ENCODE measurements at places on chromosomes 1 and 21.
A peak's percentile ranks its signal among the peaks of the same experiment; 100 is the strongest.

DNA sequence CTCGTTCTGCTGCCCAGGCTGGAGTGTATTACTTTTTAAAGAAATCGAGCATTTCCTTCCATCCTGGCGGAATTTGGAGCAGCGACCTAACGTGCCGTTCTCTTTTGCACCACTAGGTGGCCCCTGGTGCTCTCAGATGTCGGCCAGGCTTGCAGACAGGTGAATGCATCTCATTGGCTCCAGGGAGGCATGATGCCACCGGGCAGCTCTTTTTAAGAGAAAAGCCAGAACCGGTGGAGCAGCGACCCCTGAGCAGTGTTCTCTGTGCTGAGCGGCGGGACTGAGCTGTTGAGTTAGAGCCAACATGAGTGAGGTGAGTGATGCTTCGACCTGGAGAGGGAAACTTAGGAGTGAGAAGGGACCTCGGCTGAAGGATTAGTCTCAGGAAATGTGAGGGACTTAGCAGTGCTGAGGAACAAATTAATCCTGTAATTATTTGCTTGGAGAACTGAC, at the start of gene PCP4:
Gene PCP4, plus strand, starts transcription at position 241 of the 453 bp plus-strand sequence. Its CDS starts 64 bp downstream, at position 305.
- DNase-seq, result peak; percentile 3

DNA sequence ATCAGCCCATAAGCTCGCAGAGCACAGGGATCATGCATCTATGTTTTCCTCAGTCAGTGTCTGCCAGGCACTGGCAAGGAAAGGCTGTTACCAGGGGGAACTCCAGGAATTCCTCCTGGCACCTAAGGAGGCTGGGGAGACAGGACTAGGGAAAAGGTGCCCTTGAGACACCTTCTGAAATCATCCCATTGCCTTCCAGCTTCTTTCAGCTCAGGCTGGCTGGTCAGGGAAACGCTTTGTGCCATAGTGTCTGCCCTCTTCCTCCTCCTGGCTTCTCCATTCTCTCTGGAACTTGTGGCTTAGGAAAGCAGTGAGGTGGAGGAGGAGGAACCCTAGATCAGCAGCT, 13.8 kb downstream of the LMNA start:
- no peak for DNase-seq

GRCh38 chr1:96792220-96792619, 70.6 kb downstream of the PTBP2 start:
- no peak for DNase-seq

- DNase-seq, result no peak
Measured at GRCh38 chr1:150760013-150760412, 5.6 kb downstream of the CTSS start.

DNA sequence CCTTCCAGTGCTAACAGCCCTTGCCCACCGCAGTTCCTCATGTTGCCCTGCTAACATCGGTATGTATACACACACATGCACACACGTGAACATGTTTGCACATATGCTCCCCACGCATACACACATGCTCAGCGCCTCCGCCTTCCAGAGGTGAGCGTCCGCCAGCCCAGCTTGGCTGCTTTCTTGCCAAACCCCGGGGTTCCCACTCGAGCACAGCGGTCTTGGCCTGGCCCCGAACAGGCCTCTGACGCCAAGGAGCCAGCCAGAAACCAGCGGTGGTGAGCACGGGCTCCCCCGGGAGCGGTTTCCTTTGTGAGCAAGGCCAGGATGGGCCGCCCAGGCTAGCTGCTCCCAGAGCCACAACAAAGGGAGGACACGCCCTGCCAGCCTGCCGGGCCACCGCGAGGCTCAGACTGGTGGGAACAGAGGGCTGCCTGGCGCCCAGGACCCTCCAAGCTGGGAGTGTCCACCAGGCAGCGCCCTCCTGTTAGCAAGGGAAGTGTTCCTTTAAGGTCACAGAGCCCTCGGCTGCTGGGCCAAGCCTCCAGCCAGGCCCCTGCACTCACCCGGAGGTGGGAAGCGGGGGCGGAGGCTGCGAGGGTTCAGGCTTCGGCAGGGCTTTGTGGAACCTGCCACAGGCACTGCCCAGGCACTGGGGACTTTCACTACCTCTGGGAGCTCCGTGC, 65.4 kb downstream of the ALPL start:
- no peak for DNase-seq

DNA sequence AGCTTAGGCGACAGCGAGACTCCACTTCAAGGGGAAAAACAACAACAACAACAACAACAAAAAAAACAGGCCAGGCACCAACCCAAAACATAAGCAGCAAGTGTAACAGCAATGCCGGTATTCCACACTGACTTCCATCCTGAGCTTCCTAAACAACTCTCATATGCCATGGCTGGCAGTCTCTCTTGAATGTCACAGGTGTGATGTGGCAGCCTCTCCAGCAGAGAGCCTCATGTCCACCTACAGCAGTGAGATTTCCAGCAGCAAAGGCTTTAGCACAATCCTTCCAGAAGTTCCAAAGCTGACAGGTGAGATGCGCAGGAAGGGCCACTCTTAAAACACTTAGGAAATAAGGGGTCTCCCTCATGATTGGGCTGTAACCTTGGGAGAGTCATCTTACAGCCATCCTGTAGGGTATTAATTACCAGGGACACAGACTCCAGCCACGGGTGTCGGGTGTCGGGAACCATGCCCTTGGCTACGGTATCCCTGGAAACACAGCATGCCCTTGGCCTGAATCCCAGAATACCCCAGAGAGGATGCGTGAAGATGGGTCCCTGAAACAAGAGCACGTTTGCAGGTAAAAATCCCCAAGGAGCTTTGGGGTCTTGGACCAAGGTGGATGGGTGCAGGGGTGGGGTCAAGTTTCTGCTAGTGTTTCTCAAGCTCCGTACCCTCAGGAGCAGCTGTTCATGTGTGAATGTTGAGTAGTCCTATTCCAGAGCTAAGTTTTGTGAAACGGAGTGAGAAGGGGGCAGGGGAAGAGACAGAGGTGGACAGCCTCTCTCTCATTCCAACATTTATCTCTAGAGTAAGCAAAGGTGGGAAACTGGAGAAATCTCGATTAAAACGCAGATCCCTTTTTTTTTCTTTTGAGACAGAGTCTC, 31.4 kb downstream of the CLSTN1 start:
- no peak for DNase-seq

DNA sequence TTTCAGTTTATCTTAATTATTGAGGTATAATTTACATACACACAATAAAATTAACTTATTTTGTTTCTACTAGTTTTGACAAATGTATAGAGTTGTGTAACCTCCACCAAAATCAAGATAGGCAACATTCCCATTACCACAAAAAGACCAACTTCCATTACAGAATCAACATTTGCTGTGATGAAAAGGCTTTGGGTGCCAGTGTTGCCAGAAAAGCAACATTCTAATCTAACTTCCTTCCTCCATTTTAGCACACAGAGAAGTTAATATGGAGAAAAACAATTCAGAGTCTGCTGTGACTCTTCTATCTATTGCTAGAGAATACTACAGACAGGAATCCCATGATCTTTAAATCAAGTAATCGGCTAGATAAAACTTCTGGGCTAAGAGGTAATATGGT, 245.3 kb downstream of the RERE start:
- DNase-seq, result no peak

- DNase-seq, result no peak
Measured at GRCh38 chr1:28480308-28480707, 25.5 kb upstream of the RCC1 start.

DNA sequence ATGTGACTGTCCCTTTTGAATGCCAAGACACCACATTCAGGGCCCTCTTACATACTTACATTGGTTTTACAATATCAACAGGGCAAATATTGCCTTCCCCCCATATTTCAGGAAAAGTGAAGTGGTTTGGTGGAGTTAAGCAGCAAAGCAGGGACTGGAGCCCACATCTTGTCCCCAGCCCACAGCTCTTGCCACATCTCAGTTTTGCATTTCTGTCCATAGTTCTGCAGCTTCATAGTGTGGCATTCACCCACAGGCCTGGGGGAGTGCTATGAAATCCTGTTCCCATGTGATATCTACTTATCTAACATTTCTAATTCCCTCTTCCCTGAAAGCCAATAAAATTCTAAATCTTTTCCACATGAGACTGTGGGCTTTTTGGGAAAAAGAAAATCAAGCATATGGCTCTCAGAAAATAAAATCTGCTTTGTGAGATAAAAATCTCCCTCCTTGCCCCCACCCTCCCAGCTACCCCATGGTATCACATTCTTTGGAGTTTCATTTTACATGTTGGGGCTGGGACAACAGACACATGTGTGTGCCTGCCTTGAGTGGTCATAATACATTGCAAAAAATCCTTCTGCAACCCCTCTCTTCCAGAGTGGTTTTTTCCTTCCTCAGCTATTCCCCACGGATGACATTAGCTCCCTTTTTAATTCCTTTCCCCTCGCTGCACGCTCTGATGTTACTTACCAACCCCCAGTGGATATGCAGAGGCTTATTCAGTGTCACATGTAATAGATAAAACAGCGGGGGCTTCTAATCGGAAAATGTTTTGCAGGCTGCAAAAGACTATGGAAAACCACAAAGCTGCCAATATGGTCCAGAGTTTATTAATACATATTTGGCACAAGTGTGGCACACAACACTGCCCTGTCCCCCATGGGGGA, 20.5 kb upstream of the CD2 start:
- no peak for DNase-seq

DNA sequence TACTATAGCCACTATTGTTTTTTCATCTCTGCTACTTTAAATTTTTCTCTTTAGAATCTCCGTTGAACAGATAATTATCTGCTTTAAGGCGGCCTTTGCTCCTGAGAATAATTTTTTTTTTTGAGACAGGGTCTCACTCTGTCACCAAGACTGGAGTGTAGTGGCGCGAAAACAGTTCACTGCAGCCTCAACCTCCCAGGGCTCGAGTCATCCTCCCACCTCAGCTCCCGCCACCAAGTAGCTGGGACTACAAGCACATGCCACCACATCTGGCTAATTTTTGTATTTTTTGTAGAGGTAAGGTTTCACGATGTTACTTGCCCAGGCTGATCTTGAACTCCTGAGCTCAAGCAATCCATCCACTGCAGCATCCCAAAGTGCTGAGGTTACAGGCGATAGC, 28.6 kb downstream of the TRIT1 start:
- no peak for DNase-seq

- DNase-seq, result no peak
Measured at GRCh38 chr1:7334475-7335035, 436.5 kb upstream of the VAMP3 start.

DNA sequence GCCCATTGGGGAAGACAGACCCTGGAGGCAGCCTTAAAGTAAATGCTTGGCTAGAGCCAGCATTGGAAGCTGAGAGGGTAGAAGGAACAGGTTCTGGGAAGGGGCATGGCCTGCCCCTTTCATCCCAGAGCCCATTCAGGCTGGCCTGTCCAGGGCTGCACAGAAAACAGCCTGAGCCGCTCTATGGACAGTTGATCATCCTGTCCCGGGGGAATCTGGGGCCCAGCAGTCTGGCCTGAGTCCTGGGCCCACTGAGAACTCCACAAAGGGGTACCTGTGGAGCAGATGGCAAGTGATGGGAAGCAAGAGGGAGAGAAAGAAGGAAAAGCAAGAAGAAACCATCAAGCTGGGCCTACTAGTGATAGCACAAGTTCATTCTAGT, 13.2 kb downstream of the TMEM81 start:
- DNase-seq, result no peak

DNA sequence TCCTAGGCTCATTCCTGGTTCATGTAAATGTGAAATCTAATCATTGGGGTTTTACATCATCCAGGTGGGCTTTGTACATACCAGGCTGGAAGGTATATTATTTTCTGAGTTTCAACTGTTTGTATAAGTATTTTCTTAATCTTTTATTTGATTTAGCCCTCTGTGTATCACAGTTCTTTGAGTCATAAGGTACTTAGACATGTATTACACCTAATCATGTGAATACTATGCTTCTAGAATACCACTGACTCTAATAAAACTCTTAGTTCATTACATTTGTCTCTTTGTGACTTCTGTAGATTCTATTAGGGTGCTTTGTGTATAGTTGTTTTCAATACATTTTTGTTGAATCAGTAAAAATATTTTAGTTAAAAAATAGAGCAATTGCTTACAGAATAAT, 92.8 kb downstream of the ZFYVE9 start:
- no peak for DNase-seq

DNA sequence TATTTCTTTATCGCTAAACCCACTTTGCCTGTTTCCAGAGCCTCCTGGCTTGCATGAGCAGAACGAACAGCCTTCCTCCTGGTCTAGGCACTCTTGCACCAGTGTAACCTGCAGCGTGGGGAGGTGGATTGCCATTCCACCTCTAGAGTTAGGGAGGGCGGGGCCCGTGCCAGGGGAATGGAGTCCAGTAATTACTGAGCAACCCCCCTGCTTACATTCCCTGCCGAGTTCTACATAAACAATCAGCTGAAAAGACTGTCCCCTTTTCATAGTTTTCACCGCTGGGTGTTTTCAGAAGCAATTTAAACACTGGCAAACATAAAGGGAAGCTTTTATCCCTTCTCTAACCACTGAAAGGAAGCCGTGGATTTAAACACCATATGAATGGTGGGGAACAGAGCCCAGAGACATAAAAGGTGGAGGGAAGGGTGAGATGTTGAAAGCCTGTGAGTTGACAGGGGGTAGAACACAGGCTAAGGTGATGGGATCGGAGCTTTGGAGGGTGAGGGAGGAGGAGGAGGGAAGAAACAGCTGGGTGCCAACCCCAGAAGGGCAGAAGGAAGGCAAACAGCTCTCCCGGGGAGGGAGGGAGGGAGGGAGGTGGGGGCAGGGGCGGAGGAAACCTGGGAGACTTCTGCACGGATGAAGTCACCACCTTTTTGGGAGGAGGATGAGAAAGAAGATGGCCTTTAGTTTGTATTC, 68.0 kb upstream of the WDR26 start:
- DNase-seq, result no peak

DNA sequence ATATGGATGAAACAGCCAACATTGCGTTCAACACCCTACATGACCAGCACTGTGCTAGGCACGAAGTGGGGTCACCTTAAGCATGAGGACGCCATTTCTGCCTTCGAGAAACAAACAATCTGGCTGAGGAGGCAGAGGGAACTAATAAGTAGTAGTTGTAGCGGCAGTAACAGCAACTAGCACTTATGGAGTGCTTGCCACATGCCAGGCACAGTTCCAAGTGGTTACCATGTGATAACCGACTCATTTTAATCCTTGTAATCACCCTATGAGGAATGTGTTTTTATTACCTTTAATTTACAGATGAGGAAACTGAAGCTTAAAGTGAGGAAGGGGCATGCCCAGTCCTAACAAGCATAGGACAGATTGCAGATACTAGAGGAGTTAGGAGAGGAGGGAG, 33.7 kb downstream of the KCND3 start:
- DNase-seq, result no peak
